HEK293T (cell line): ENCODE measurements at places on chromosomes 3 and 15.

DNA sequence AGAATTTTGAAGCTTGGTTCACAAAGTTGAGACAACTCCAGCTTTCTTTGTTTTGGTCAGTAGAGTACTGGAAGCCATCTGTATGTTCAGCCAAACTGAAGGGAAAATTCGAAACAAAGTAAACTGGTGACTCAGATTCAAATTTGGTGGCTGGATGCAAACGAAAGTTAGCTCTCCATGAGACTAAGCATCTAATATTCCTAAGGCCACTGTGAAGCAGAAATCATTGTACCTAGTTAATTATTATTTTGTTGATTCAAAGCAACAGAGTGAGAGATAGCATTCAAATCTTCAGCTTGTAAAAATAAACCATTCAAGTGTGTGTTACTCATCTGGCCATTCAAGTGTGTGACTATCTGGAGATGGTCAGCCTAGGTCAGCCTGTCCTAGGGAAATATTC, 42.1 kb downstream of the NR2F2 start:
- no peak for DNase-seq

GRCh38 chr3:5431146-5431545, 243.6 kb downstream of the EDEM1 start:
- no peak for DNase-seq

GRCh38 chr15:52291204-52291603, 4.4 kb downstream of the MYO5C start:
- no peak for DNase-seq

DNA sequence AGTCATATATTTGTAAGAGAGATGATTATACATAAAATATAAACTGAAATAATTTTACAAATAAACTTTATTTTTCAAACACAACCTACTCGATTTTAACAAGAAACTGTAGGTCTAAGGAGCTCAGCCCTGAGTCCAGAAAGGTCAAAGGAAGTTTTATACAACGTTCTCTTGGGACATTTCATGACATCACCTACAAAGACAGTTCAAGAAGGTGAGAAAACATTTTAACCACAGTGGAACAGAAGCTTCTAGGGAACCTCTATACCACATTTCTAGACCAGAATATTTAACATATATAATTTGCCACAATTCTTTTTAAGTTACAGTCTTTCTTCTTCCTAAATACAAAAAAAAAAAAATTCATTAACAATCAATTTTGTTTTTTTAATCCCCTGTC, 40.1 kb downstream of the CBLB start:
- no peak for DNase-seq

DNA sequence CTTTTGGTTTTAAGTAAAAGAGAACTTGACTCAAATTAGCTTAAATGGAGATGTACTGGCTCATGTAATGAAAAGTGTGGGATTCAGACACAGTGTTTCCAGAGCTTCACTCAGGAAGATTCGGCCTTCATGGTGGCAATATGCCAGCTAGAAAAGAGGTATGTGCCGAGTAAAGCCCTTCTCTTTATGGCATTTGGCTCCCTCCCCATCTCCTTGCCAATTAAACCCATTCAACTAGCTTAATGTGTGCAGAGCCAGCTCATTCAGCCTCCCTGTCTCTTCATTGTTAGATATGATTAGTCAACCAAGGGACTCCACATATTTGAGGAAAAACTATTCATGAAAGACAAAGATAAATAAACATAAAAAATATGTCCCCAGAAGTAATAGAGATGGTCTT, 15.0 kb upstream of the TRANK1 start:
- no peak for DNase-seq

- DNase-seq: no peak
Measured at GRCh38 chr3:16912400-16913263, 27.9 kb downstream of the PLCL2 start.

GRCh38 chr3:97138914-97139541, 324.6 kb downstream of the EPHA6 start:
- DNase-seq: peak; percentile 22

- no peak for DNase-seq
Measured at GRCh38 chr3:160224811-160225175, 429 bp upstream of the C3orf80 start.

GRCh38 chr3:54321520-54321919, 199.2 kb downstream of the CACNA2D3 start:
- DNase-seq: no peak

- DNase-seq: no peak
Measured at GRCh38 chr3:7917443-7918151, 584.0 kb upstream of the LMCD1 start.

DNA sequence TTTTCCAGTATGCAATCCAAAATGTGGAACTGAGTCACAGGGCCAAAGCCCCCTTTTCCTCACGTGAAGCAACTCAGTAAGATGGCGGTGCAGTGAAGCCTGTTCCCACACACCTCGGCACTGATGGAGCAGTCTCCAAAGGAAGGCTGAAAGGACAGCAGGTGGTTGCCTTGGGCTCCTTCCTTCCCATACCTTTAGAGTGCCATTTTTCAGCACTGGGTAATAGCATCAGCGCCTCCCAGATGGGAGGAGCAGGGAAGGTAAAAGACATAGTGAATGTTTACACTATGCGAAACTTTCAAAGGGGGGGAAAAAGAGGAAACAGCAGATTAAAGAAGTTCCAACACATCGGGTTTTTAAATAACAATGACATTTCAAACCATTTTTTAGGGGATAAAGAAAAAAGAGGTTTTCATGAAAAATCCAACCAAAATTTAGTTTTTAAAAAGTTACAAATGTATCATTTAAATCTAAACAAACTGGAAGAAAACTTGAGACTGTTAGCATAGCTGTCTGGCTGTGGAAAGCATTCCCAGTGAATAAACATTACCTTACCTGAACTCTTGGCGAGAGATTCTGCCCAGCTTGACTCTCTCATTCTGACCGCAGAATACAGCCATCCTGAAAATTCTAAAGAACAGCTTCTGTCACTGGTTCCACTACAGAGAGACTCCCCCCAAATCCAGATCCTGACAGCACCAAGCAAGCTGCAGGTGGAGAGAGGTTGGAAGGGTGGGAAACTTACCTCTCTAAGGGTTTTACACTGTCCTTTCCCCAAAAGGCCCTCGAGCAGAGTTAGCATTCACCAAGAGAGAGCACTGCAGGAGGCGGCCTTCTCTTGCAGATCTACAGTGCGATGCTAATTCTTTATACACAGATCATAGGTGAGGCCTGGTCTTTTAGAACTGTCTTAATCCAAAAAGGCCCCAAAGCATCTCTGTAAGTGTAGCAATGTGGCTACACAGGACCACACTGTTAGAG, 32.6 kb downstream of the ABCC5 start:
- no peak for DNase-seq

- no peak for DNase-seq
Measured at GRCh38 chr15:75786575-75786947, 56.7 kb upstream of the UBE2Q2 start.
